ENCODE measurements at places on chromosomes 5 and 9.
A peak's percentile ranks its signal among the peaks of the same experiment; 100 is the strongest.

- DNase-seq, result no peak
Measured at GRCh38 chr9:82332018-82332773, 343.6 kb downstream of the SPATA31D1 start.

GRCh38 chr9:27600256-27600655 is 27.0 kb upstream of the C9orf72 start:
- DNase-seq, result no peak

DNA sequence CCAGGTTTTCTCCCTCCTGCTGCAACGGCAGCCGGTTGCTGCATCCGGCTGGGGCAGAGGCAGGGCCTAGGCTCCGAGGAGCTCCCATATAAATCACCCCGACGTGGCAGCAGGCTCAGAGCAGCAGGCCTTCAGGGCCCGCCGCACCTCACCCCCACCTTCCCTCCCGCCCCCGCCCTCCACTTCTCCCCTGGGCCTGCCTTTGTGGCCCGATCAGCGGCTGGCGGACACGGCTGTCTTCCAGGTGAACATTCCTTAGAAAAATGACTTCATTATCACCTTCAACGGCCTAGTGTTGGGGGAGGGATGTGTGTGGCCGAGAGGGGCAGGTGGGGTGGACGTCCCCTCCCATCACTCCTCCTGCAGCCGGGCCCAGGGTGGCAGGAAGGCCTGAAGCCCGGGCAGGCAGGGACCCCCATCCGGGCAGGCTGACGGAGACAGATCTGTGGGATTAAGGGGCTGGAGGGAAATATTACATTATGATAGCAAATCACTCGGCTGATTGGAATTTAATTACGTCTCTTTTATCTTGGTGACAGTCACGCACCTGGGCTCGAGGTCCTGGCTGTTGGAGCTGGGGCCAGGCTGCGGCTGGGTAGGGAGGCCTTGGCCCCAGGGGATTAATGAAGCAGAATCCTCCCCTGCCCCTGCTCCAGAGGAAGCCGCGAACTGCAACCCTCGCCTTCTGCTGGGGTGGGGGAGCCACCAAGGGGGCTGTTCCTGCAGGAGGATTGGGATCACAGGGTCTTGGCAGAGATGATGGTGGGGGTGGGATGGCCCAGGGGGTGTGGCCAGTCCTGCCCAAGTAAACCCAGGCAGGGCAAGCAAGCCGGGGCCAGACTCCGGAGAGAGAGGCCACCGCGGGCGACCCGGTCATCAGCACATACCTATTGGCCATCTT is 38.4 kb upstream of the RXRA start:
- no peak for DNase-seq

GRCh38 chr5:178590141-178590923 is at the start of gene COL23A1:
COL23A1 (minus strand) TSS chr5:178590393.
- peak; percentile 33 for DNase-seq

- DNase-seq, result no peak
Measured at GRCh38 chr5:177452688-177453638, 6.3 kb downstream of the PRR7 start.

- DNase-seq, result no peak
Measured at GRCh38 chr5:55316289-55316688, 8.5 kb downstream of the MTREX start.

- DNase-seq, result no peak
Measured at GRCh38 chr5:73883646-73884045, 257.6 kb downstream of the ARHGEF28 start.

- DNase-seq, result no peak
Measured at GRCh38 chr5:123717139-123717538, 205.2 kb downstream of the CSNK1G3 start.

GRCh38 chr5:151703227-151703626 is 16.5 kb upstream of the SPARC start:
- DNase-seq, result no peak

GRCh38 chr9:112711050-112711689 is 6.7 kb downstream of the INIP start:
- DNase-seq, result peak; percentile 57

- DNase-seq, result no peak
Measured at GRCh38 chr9:81303658-81304057, 385.7 kb downstream of the TLE1 start.

DNA sequence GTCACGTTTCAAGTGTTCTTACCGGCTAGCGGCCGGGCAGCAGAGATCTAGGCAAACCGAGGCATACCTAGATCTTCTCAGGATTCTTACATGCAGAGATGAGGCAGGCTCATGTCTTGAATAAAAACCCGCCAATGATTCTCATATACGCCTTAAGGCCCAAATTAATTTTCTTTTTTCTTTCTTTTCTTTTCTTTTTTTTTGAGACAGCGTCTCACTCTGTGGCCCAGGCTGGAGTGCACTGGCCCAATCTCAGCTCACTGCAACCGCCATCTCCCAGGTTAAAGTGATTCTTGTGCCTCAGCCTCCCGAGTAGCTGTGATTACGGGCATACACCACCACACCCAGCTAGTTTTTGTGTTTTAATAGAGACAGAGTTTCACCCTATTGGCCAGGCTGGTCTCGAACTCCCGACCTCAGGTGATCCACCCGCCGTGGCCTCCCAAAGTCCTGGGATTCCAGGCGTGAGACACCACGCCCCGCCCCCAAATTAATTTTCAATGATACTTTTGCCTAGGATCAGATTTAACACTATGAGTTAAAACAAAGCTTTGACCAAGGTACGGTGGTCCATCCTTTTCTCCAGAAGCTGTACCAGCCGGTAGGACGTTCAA is 1.5 kb downstream of the C9orf40 start:
- no peak for DNase-seq

DNA sequence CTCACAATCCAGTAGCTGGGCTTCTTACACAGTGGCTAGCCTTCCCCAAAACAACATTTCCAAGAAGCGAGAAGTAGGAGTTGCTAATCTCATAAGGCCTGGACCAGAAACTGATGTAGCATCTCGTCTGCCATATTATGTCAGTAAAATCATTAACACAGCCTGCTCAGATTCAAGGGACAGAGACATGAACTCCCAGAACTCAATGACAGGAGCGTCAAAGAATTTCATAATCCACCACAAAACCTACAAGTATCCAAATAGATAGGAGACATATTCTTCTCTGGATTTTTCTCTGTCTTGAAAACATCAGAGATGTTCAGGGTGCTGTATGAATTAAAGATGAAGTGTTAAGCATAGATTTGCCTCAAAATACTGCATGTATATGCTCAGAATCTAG is 457.6 kb upstream of the ACTBL2 start:
- DNase-seq, result no peak

- DNase-seq, result no peak
Measured at GRCh38 chr5:124909734-124910133, 163.3 kb upstream of the ZNF608 start.

- peak; percentile 73 for DNase-seq
Measured at GRCh38 chr5:125484742-125485641, 738.6 kb upstream of the ZNF608 start.

DNA sequence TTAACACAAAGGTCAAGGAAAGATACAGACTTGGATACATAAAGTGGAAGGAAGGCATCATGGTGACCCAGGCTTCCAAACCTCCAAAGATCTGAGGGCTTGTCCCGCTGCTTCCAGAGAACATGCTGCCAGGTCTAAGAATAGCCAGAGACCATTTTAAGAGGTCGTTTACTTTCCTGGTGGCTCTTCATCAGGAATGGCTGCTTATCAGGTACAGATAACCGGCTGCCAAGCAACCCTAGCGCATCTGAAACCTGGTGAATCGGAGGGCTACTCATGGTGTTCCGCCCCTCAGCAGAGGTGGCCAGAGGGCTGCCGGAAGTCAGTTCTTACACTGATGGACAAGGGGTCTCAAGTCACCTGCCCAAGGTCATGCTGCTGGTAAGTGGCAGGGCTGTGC is 251.3 kb upstream of the DAP start:
- DNase-seq, result no peak

DNA sequence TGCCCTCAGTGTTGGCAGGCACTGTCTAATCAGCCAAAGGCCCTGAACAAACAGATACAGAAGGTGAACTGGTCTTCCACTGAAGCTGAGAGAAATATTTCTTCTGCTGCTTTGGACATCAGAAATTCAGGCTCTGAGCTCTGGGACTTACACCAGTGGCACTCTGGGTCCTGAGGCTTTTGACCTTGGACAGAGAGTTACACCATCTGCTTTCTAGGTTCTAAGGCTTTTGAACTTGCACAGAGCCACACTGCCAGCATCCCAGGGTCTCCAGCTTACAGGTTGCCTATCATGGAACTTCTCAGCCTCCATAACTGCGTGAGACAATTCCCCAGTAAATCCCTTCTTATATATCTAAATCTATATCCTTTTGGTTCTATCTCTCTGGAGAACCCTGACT is 326.7 kb downstream of the MLLT3 start:
- DNase-seq, result no peak

DNA sequence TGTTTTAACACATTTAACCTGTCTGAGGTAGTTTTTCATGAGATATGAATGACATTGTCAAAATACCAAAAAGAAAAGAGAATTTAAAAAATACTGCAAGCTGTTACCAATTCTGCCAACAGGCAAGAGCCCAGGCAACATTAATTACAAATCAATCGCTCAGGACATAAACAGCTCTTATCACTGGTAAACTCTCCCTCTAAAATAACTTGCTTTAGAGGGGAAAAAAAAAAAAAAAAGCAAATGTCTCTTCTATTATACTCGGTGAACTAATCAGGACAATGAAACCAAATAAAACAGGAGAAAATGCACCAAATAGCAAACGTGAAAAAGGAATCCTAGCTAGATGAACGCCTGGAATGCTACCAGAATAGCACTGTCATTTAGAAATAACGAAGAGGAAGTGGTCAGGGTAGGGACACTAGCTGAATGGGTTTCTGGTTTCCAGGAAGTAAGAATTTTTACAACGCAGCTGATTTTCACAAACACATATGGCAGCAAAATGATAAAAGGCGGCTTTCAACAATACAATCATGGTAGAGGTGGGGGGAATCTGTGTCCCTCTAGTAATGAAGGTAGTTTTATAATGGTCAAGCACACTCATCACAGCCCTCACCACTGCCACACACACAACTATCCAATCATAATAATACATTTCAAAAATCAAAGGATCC is 94.9 kb downstream of the DENND1A start:
- peak; percentile 55 for DNase-seq

GRCh38 chr5:135356522-135357318 is 42.3 kb downstream of the MACROH2A1 start:
- peak; percentile 60 for DNase-seq

GRCh38 chr5:129382921-129383672 is 77.0 kb upstream of the ADAMTS19 start:
- no peak for DNase-seq

GRCh38 chr5:23742701-23743100 is 235.3 kb downstream of the PRDM9 start:
- no peak for DNase-seq

DNA sequence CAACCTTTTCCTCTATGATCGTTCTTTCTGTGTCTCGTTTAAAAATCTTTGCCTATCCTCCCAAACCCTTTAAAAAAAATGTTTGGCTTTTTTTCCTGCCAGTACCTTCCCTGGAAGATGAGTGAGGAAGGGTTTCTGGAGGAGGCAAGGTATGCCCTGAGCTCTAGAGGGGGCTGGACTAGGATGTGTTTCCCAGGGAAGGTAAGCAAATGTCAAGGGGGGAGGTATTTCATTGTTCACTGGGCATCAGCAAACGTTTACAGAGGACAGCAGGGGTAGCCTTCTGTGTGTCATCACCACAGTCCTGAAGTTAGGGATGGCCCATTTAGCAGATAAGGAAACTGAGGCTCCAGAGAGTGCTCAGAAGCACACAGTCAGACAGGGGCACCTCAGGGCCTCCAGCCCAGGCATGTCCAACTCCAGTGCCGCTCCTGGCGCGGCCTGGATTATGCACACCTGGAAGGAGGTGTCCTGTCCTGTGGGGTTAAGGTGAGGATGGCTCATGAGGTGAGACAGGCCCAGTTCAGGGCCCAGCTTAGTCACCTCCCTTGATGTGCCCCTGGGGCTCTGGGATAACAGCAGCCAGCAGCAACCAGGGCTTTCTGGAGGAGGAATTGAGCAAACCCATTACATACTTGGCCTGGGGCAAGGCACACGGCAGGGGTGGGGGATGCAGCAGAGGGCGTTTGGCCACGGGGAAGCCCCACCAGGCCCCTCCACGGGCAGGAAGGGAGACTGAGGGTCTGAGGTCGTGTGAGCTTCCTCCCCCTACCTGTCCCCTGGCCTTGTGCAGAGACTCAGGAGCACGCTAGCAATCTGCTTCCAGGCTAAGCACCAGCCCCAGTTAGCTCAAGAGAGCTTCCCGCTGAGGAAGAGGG is 100.3 kb upstream of the LMX1B start:
- no peak for DNase-seq

DNA sequence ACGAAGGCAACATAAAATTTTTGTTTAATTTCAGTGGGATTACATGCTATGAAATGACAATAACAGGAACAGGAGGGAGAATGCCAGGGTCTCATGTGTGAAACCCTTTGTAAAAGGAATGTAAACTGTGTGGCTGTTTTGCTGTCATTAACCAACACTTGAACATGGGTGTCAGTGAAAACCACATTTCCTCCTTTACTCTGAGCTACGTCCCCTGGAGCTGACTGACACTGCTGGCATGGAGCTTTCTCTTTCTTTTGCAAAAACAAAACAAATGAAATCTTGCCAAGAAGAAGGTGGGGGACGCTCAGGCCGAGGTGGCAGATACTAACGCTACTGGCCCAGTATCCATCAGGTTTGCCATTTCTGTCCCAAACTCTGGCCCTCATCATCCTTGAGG is 121.4 kb downstream of the DMRT2 start:
- no peak for DNase-seq

DNA sequence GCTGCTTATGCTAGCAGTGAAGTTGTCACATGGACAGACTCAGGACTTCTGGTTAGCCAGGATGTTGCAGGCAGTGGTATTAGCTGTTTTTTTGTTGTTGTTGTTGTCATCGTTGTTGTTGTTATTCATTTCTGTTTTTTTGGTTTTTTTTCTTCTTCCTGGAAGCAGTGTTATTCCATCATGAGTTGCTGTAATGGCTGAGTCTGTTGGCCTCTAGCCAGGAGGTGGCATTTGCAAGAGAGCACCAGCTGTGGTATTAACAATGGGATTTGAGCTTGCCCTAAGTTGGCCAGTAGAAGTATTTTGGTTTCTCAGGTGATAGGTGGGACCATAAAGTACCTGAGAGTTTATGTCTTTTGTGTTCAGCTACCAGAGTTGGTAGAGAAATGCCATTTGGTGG is 561.1 kb downstream of the KCTD16 start:
- DNase-seq, result no peak
